ENCODE measurements at places on chromosomes 5 and 9.

GRCh38 chr5:106986006-106986405, 684.7 kb downstream of the EFNA5 start:
- no peak for DNase-seq

GRCh38 chr5:147169399-147169798, 65.4 kb upstream of the STK32A start:
- DNase-seq = no peak

DNA sequence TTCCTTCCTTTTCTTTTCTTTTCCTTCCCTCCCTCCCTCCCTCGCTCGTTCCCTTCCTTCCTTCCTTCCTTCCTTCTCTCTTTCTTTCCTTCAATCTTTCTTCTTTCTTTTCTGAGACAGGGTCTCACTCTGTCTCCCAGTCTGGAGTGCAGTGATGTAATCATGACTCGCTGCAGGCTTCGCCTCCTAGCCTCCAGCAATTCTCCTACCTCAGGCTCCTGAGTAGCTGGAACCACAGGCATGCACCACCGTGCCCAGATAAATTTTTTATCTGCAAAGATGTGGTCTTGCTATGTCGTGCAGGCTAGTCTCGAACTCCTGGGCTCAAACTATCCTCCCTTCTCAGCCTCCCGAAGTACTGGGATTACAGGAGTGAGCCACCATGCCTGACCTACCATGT, 81.4 kb downstream of the SPATA31C2 start:
- no peak for DNase-seq

GRCh38 chr9:125887172-125887571, 140.0 kb downstream of the PBX3 start:
- DNase-seq = no peak

- no peak for DNase-seq
Observed at GRCh38 chr9:12956261-12956660, 181.4 kb downstream of the LURAP1L start.

DNA sequence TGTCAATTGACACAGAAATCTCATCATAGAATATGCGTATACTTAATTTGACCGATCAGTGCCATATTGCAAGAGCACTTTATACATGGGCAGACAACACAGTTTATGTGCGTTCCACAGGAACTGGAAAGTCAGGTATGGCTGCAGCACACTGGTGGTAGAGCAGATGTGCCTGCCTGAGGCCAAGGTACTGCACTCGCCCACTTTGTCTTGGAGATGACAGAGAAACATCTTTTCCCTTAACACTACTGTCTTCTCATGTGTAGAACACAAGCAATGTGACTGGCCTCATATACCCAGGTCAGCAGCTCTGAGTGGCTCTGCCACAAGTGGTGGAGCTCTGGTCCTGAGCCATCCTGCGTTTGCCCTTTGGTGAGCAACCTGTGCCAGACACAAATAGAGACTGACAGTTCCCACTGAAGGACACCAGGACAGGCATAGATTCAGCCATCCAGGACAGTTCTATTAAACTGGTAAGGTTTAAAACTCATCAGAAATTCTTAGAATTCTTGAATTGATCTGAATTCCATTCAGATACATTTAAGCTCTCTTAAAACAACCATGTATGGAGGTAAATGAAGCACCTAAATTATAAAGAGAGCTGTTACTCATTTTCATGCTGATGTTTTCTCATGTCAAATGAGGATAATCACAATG, 21.0 kb upstream of the PPP2CA start:
- DNase-seq = no peak
